ENCODE measurements at places on chromosomes 2 and 18.

GRCh38 chr2:220315098-220315823, 687.8 kb downstream of the SLC4A3 start:
- no peak for DNase-seq

- DNase-seq, result no peak
Measured at GRCh38 chr2:73295751-73296400, 2.5 kb upstream of the EGR4 start.

DNA sequence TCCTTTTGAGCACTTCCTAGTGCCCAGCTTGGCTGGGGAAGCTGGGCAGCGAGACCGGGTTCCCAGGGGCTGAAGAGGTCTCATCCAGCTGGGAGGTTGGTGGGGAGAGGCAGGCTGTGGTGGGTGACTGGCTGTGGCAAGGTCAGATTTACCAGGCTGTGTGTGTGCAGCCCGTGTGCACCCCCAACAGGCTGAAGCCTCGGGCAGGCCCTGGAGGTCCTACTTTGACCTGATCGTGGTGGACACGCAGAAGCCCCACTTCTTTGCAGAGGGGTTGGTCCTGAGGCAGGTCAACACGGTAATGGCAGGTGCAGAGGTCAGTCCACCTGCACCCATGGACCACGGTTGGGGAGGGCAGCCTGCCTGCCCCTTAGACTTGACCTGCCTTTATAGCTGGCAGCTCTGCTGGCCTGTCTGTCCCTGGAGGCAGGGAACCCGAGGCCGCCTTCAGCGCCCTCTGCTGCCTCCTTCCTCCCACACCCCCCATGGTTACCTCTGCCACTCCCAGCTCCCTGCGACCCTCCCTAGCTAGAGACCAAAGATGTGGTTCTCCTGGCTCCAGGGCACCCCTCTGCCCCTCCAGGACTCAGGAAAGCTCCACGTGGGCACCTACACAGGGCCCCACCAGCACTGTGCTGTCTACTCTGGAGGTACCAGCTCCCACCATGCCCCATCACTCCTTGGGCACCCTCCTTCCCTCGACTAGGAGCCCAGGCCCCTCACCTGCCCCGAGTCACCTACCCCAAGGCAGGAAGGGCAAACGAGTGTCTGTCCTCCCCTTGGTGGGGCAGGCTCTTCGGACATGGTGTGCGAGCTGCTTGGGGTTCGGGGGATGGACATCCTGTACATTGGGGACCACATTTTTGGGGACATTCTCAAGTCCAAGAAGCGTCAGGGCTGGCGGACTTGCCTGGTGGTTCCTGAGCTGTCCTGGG, 4.0 kb downstream of the NT5DC4 start:
- DNase-seq, result no peak

GRCh38 chr18:35998967-35999366, 26.5 kb downstream of the RMP24 start:
- no peak for DNase-seq

GRCh38 chr2:159840616-159841015, 42.6 kb upstream of the CD302 start:
- DNase-seq, result no peak

GRCh38 chr2:118696786-118697465, 150.5 kb downstream of the EN1 start:
- DNase-seq, result no peak

DNA sequence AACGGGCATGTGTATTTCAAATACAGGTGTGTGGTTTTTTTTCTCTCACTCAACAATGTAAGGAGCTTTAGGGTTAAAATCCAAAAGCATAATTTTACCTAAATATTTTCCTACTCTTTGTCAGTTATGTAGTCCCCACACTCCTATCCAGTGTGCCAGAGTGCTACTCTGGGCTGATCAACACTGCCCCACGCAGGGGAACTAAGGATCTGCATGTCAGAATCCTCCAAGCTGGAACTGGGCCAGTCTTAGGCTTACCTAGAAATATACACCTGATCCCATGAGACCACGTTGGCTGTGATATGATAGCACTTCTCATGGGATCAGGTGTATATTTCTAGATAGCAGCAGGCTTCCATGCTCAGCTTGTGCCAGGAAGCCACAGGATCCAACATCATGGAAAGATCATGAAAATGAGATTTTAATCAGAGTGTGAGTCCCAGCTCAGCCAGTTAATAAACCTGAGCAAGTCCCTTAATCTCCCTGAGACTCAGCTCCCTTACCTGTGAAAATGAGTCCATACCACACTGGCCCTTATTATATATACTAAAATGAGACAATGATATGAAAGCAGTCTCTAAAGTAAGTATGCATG, 29.7 kb downstream of the CCDC141 start:
- no peak for DNase-seq

DNA sequence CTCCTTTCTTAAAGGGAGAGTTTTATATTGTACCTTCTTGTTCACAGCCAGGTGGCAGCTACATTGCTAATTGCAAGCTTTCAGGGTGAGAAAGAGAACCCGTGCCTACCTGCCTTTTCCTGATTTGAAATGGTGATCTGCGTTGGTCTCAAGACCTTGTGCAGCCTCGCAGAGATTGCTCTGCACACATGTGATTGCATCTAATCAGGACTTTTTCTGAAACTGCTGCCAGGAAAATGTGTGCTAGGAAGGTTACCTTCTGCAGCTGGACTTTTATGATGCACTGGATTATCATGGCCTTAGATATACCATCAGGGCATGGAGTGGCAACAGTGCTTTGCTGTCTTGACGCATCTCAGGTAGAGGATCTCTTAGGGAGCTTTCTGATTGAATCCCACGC, 45.1 kb downstream of the AGAP1 start:
- no peak for DNase-seq

DNA sequence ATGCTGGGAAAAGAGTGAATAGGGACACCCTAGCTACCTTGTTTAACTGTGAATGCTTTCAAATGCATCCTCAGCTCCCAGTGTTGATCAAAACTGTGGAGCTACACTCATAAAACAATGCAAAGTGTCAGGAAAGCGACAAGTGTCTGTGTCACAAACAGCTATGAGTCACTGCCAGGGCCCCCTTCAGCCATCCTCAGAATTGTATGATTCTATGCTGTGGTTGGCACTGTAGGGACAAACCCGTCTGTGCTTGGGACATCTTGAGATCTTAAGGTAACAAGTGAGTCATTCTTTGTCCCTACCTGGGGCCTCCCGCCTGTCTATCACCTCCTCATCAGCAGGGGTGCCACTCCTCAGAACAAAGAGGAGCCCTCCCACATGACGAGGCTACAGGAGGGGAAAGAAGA, 42.4 kb downstream of the KLF7 start:
- DNase-seq, result no peak

DNA sequence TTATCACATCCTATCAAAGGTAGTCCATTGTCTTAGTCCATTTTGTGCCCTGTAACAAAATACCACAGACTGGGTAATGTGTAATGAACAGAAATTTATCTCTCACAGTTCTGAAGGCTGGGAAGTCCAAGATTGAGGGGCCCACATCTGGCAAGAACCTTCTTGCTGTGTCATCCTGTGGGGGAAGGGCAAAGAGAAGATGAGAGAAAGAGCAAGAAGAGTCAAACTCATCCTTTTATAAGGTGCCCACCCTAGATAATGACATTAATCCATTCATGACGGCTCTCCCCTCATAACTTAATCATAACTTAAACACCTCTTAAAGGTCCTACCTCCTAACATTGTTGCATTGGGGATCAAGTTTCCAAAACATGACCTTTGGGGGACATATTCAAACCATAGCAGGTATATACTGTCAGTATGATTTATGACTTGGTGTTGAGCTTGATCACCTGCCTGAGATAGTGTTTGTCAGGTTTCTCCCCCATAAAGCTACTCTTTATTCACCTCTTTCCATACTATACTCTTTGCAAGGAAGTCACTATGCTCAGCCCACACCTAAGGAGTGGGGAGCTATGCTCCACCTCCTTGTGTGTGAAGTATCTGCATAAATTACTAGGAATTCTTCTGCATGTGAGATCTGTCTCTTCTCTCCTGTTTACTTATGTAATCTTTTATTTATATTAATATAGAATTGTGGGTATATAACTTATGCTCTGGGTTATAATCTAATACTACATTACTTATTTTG, 5.2 kb upstream of the MAP3K2 start:
- no peak for DNase-seq

DNA sequence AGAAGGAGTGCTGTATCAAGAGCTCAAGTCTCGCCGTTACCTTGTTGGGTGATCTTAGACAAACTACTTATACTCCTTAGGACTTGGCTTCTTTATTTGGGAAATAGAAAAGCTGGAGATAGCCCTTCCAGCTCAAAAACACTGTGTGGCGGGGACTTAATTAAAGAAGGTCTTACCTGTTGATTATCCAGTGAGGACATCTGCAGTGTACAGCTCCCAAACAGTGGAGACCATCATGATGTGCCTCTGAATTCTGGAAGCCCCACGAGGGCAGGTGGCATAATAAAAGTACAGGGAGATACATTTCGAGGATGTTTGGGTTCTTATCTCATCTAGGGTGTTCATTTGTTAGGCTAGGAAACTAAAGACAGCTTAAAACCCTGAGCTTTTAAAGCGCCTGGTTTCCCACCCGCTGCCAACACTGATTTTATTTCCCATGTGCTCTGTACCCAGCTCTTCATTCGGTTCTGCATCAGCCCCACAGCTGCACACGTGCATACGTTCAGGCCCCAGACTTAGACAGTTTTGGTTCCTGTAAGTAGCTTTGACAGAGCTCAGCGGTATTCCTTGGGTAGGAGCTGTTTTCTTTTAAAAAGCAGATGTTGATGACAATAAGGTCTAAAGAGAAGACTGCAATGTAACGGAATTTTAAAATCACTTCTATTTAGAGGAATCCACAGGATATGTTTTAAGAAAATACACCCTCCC, 80.5 kb upstream of the SIX2 start:
- no peak for DNase-seq

DNA sequence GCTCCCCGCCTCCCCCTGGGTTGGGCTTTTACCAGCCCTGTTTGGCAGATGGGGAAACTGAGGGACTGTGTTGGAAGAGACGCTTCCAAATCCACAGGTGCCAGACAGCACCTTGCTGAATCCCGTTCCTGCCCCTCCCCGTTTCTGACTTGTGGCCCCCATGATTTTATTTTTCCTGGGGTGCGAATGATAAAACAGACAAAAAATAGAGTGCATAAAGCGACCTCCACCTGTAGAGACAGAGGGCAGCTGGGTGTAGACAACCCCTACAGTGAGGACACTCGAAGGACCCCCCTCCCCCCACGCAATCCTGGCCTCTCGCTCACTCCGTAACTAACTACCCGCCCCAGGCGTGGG, 2.2 kb upstream of the CTDSP1 start:
- DNase-seq, result no peak

DNA sequence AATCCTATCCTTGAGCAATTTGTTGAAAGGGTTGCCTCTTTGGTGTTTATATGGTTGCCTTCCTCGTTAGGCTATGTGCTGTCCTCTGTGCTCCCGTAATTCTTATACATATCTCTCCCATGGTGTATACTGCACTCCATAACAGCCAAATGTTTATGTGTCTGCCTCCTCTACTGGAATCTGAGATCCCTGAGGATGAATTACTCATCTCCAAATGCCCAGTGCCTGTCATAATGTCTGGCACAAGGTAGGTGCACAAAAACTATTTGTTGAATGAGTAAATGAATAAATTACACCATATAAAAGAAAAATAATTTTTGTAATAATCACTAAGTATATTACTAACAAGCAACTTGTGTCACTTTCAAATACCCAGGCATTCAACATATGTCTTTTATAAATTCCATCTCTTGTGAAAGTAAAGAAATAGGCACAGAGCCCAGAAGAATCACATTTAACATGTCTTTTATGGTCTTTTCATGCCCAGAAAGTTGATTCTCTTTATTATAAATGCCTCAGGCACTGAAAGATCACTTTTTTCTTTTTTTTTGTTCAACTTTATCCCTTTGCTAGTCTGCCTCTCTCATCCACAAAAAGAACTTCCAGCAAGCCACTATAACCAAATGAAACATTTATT, 164.9 kb downstream of the CCDC148 start:
- DNase-seq, result no peak

DNA sequence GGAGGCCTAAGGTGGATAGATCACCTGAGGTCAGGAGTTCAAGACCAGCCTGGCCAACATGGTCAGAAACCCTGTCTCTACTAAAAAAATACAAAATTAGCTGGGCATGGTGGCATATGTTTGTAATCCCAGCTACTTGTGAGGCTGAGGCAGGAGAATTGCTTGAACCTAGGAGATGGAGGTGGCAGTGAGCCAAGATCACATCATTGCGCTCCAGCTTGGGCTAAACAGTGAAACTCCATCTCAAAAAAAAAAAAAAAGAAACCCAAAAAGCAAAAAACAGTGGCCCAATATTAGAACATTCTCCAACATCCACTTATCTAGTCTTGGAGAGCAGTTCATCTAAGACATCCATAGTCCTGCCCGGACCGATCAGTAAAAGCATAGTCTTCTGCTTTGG, 260.4 kb downstream of the MREG start:
- no peak for DNase-seq

DNA sequence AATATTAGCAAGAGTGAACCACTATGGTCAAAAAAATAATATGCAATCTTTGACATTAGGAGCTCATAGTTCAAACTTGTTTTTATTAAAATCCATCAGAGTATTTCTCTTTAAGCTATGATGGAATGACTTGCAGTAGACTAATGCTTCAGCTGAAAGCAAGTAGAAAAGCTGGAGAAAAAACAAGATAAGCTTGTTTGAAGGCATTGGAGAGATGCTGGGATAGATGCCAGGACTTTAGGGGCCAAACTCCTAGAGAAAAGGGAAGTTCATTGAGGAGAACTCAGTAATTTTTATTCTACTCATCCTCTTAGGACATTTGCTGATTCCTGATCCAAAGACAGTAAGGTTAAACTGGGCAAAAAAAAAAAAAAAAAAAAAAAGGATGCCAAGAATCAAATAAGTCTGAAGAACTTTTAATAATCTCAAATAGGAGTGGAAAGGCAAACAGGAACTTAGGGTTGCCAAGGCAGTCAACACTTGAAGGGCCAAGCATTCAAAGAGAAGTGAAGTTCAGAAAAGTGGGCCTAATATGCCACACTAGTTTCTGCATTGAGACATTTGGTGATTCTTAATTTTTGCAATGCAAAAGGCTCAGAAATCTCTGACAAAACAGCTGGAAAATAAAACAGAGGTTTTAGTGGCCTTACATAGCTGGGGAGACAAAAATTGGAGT, 19.7 kb upstream of the AFF3 start:
- no peak for DNase-seq

DNA sequence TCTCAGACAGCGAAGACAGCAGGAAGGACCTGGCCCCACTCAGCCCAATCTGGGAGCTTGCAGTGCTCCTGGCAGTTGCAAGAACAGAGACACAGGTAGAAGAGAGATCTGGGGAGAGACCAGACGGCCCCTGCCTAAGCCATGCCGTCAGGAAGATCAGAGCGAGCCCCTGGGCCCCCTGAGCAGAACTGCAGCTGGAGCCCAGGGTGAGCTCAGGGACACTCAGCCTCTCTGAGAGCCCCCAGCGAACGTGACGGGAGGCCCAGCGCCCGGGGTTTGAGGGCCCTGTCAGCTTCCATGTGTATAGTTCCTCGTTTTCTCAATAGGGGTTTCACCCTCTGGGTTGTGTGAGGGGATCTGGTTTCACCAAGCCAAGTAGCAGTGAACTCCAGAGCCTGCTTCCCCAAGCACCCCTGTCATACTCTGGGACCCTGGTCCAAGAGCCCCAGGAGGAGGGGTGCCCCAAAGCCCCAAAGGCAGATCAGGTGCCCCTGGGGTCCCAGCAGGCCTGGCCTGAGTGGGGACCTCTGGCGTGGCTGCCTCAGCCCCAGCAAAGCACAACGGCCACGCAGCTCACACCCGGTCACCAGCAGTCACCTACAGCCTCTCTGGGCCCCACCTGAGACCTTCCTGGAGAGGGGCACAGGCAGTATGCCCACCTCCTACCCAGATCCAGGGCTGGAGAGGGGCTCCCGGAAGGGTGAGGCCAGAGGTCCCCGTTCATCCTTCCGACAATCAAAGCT, 431.3 kb upstream of the MYT1L start:
- DNase-seq, result no peak

GRCh38 chr2:232643813-232644347, 10.5 kb downstream of the EFHD1 start:
- DNase-seq, result no peak

All from stromal cell of bone marrow (primary cell).